Colonic mucosa (tissue), 4 donors: ENCODE measurements at places on chromosomes 5 and 9.

DNA sequence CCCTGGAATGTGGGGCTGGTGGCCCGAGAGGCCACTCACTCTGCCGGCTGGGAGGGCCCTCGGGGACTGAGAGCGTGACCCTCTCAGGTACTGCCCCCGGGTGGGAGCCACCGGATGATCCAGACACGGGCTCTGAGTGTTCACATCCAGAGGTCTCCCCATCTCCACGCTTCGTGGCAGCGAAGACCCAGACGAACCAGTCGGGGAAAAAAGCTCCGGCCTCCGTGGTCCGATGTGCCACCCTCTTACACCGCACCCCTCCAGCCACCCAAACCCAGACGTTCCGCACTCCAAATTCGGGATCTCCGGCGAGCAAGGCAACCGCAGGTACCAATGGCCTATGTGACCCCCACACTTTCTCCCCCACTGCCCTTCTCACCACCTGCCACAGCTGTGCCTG, 49.5 kb downstream of the AMBP start:
- DNase-seq, result peak; percentile 14

DNA sequence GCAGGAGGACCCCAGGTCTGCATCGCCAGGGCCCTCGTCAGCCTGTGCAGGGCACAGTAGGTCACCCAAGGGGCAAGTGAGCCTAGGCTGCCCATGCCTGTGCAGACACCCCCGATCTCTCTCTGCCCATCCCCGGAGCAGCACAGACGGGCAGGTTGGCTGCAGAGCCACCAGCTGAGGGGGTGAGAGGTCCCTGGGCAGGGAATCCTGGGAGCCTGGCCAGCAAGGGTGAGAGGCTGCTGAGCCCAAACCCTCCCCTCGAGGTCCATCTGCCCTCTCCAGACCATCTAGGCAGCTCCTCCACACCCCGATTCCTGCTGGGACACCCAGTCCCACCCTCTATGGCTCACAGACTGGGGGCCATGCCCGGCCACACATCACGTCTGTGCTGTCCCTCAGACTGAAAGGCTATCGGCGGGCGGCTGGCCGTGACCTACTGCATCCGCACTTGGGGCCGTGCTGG, 2.8 kb upstream of the DPP7 start:
- no peak for DNase-seq

- DNase-seq, result no peak
Observed at GRCh38 chr5:78879516-78879915, 105.6 kb downstream of the ARSB start.

GRCh38 chr5:139597134-139597533, 36.0 kb downstream of the UBE2D2 start:
- DNase-seq, result no peak
